ENCODE measurements at places on chromosomes 11 and 22.

DNA sequence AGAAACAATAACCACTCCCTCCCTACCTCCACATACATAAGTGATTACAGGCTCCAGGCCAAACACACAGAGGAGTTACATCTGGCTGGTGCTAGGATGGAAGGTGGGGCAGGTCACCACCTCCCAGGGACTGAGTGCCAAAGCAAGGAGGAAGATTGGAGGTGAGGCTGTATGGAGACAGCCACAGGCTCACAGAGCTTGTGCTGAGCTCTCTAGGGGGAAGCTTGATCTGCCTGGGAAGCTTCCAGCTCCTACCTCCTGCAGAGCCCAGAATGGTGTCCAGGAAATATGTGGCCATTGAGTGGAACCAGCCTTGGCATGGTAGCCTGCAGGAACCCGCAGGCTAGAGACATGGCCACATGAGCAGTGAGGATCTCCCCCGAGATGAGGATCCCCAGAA, 3.6 kb upstream of the MED15 start:
- DNase-seq: no peak

DNA sequence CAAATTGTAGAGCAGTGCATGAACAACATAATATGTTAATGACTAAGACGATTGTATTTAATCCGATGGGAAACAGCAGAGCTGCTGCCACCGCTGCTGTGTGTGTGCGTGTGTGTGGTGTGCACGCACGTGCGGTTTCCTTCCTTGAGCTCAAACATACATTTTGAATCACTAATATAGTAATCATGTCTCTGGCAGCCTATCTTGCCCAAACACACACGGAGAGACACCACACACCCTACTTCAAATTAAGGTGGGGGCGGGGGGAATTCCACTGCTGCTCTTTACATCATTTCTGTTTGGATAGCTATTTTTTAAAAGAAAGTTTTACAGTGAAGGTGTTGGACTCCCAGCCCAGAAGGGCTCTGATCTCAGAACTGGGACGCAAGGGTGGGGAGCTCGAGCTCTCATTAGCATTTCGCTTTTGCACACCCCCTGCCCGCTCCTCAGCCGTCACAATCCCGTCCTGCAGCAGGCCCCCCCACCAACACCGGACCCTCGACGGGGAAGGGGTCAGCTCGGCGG, 651 bp upstream of the FAM83F start:
- peak; percentile 47 for DNase-seq

- DNase-seq: no peak
Observed at GRCh38 chr11:76453248-76453647, 8.4 kb downstream of the EMSY start.

DNA sequence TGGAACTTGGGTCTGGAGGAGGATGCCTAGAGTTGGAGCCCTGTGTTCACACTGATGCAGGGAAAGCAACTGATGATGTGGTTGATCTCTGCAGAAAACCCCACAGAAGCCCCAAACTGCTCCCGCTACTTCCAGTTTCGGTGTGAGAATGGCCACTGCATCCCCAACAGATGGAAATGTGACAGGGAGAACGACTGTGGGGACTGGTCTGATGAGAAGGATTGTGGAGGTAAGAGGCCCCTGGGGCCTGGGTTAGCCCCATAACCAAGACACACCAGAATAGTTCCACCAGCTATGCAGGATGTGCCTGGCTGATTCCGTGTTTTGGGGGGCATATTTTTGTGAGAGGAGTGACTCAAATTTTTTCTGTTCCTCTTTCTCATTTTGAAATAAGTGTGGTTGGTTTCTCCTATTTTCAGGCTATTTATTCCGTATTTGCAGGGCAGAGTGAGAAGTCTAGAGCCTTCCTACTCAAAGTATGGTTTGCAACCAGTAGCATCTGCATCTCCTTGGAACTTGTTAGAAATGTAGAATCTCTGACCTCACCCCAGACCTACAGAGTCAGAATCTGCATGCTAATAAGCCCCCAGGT, 137.3 kb upstream of the SORL1-AS1 start:
- no peak for DNase-seq

GRCh38 chr22:30602049-30602448, 4.9 kb upstream of the TCN2 start:
- DNase-seq: no peak

DNA sequence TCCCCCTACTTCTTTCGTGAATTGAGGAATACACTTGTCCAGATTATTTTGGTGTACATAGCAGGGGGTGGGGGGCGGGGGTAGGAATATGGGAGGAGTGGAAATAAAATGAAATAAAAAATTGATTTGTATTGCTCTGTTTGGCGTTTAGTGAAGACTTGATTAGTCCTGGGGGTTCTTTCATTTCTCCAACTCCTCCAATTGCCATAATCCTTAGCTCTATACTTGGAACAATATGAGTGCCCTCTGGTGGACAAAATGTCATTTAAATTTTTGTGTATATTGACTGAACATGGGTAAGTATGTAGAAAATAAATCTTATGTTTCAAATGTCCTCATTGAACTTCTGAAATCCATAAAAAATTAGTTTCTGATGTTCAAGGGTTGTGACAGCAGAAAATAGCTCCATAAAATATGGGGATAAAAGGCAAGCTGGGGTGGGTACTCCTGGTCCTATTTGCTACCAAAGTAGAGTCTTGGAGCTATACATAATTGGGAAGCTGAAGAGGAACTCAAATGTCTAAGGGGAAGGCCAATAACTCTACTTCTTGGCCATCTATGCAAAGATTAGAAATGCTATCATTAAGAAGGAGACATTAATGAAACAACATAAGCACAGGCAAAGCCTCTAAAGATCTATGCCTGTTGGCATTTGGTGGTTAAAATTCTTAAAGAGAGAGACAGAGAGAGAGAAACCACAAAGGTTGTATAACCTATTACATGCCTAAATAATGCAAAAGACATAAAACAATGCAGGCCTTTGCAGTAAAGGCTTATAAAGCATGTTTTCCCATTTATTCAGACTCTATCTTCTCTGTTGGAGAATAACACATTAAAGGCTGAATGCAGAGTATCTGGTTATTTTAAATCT, 421.6 kb downstream of the METTL15 start:
- DNase-seq: no peak

DNA sequence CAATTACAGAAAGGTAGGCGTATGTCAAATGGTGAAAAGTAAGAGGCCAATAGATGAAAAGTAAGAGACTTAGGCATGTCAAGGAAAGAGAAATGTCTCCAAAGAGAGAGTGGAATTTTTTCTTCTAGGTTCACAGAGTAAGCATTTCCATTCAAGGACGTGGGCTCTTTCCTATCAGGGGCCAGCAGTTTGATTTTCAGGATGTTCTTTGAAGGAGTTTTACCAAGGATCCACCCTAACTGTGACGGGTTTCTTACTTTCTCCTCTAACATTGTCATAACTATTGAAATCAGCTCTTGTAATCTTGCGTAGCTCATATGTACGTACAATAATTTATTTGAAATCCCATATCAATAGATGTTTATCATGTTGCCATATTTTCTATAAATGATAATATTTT, 2112.2 kb upstream of the RAG2 start:
- no peak for DNase-seq

- DNase-seq: no peak
Observed at GRCh38 chr11:122215244-122215992, 99.4 kb upstream of the BLID start.

GRCh38 chr11:103016031-103016430, 60.5 kb upstream of the MMP13 start:
- DNase-seq: no peak

DNA sequence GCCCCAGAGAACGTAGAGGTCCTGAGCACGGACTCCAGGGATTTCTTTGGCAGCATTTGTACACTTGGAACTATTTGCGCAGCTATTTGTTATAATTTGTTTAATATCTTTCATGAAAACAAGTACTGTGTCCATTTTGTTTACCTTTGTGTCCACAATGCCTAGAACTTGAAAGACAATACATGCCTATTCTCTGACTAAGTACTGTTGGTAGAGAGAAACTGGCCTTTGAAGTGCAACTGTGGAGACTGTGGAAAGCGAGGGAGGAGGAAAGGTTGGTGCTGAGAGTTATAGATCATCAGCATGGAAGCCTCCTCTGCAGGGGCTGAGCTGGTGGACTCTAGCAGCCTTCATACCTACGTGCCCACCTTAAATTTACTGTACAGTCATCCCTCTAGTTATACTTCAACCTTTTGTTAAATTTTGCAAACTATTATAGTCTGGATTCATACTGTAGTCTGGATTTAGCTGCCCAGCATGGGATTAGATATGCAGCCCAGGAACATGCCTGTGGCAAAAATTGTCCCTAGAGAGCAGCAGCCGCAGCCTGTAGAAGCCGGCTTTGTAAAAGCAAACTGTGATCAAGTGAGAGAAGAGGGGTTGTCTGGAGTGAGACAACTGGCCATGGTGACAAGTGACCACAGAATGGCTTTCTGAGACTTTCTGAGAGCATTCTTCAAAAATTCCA, 24.2 kb upstream of the YAP1 start:
- DNase-seq: no peak

GRCh38 chr22:45421349-45422055, 8.0 kb downstream of the RIBC2 start:
- no peak for DNase-seq

DNA sequence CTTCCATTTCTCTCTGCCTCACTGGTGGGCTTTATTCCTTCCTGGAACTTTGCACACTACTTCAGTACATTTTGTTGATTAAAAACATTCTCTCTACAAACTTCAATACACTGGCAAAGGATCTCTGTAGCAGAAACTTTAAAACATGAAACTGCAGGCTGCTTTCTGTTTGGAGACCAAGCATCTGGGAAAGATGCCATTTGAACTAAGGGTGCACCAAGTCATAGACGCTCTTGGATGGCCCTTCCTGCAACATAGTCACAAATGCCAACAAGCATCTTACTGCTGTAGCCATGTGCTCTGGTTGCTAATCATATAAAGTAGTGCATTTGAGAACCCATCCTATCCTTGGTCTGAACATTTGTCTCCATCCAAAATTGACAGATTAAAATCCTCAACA, 56.4 kb downstream of the SNX19 start:
- DNase-seq: no peak

- DNase-seq: no peak
Observed at GRCh38 chr11:110303414-110303826, 7.0 kb upstream of the RDX start.

DNA sequence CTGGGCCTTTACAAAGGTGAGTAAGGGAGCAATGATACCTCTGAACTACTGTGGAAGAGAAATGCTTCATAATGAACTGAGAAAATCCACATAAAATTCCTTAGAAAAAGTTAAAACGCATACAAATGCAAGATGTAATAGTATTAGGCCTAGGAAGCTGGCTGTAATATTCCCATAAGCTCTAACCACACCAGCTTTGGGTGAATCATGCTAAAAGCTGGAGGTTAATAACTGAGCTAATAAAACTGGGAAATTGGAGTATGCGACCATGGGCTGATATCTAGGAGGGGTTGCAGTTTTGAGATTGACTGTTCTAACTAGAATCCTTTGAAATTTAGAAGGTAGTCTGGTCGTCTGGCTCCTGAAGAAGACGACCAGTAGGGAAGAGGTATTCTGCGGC, 28.6 kb upstream of the RCE1 start:
- no peak for DNase-seq

DNA sequence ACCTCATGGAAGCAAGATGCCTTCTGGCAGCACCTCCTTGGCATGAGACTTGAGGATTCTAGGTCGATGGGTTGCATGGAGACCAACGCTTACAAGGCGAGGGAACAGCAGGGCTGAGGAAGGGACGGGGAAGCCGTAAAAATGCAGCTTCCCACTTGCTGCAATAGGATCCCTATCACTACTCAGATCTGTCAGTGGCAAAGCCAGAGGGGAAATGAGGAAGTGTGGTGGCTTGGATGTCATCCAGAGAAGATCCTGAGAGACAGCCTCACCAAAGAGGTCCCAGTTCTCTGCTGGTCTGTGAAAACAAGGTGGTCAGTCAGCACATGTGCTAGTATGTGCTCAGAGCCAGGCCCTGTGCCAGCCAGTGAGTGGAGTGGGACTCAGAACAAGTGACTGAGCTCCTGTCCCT, 22.2 kb downstream of the CYB5R2 start:
- DNase-seq: no peak

- no peak for DNase-seq
Observed at GRCh38 chr11:133166662-133167061, 365.6 kb downstream of the OPCML start.

All from effector CD8-positive, alpha-beta T cell (primary cell).